ENCODE measurements at places on chromosomes 6 and 20. TPM values are rescaled to one million over a fixed set of nuclear protein-coding genes. Genes with fewer than 3 reads are reported as not detected.

- no peaks in the 10 kb centered on the region for H3K36me3 ChIP-seq
- H3K27me3 ChIP-seq: no peaks in the 10 kb centered on the region
- no peaks in the 10 kb centered on the region for H3K4me1 ChIP-seq
- H3K27ac ChIP-seq: no peak overlapping the region
- H3K4me3 ChIP-seq: no peak overlapping the region
- DNase-seq: no peak
Measured at GRCh38 chr6:51021171-51021570, 202.5 kb downstream of the TFAP2B start.

DNA sequence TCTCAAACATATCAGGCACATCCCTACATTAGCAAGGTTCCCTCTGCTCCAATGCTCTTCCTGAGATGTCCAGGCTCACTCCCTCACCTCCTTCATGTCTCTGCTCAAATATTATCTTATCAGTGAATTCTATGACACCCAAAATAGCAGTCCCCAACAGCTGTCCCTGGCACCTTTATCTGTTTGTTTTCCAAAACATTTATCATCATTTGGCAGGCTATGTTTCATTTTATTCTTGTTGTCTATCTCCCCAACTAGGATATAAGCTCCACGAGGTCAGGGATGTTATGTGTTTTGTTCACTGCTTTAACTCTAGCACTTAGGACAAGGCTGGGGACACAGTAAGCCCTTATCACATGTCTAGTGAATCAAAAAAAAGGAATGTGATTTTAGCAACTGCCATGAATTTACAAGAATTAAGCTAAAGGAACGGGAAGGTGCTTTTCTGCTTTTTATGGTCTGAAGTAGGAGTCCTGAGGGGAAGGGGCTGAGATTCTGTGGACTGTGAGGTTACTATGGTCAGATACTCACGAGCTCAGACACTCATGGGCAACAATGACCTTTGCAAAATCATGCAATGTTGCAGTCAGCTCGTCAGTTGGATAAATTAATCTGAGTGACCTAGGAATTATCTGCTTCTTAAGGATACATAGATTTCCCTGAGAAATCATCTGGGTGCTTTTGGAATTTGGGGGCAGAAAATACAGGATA, 1.9 kb upstream of the IL22RA2 start:
- DNase-seq: no peak
- H3K4me1 ChIP-seq: no peaks in the 10 kb centered on the region
- no peaks in the 10 kb centered on the region for H3K36me3 ChIP-seq
- H3K27ac ChIP-seq: no peak overlapping the region
- no peak overlapping the region for H3K4me3 ChIP-seq
- H3K27me3 ChIP-seq: no peaks in the 10 kb centered on the region

- no peak for DNase-seq
- H3K27me3 ChIP-seq: no peaks in the 10 kb centered on the region
- no peak overlapping the region for H3K27ac ChIP-seq
- no peak overlapping the region for H3K4me3 ChIP-seq
- no peaks in the 10 kb centered on the region for H3K36me3 ChIP-seq
Measured at GRCh38 chr6:68559716-68560115, 75.4 kb upstream of the ADGRB3 start.

- H3K27me3 ChIP-seq: no peaks in the 10 kb centered on the region
- no peak for DNase-seq
- no peak overlapping the region for H3K27ac ChIP-seq
- H3K4me1 ChIP-seq: no peaks in the 10 kb centered on the region
- H3K36me3 ChIP-seq: no peaks in the 10 kb centered on the region
Measured at GRCh38 chr6:84061613-84062398, 28.2 kb downstream of the MRAP2 start.

DNA sequence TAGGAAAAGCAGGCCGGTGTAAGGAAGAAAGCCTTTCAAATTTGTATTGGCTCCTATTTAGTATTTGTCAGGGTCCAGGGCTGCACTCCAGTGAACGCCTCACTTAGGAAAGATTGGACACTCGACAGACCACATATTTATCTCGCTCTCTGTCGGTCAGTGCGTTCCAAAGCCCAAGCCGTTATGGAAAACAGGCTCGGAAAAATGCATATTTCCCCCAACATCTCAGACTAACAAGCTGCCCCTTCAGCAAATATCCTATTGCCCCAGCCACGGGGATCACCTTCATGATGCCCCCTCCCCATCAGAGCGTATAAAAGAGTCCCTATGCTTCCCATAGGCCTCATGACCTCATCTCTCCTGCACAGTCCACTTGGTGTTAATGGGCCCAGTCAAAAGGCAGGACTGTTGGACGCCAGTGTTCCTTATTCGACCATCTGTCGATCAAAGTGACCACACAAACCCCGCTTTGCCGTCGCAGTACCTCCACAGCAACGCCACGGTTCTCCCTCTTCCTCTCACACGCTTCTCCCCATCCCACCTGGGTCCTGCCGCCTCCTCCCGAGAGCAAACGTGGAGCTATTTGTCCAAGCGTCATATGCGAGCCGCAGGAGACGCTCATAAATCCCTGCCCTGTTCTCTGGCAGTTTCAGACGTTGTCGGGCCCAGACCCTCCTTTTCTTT, 63.3 kb downstream of the NPEPL1 start:
- no peak for DNase-seq
- H3K27me3 ChIP-seq: no peaks in the 10 kb centered on the region
- H3K4me3 ChIP-seq: no peak overlapping the region
- no peak overlapping the region for H3K27ac ChIP-seq

- peaks cover 5% of the 10 kb centered on the region for H3K36me3 ChIP-seq
- H3K27me3 ChIP-seq: no peaks in the 10 kb centered on the region
- H3K4me1 ChIP-seq: no peaks in the 10 kb centered on the region
- no peak within 1 kb of the TSS for H3K4me3 ChIP-seq
Measured at GRCh38 chr6:160121558-160121957, at the start of gene SLC22A1. SLC22A1 (plus strand) TSS chr6:160121815; CDS start chr6:160121936, 121 bp downstream.

RAMACL gene
- total RNA-seq: 0.28 TPM

CDYL gene
- 56.0 TPM for total RNA-seq

C6orf132 gene
- total RNA-seq: 0.71 TPM

CD93 gene
- total RNA-seq: 19.8 TPM

Measured in thymus (tissue), 14 donors.